ENCODE measurements at places on chromosomes 7 and 10.

DNA sequence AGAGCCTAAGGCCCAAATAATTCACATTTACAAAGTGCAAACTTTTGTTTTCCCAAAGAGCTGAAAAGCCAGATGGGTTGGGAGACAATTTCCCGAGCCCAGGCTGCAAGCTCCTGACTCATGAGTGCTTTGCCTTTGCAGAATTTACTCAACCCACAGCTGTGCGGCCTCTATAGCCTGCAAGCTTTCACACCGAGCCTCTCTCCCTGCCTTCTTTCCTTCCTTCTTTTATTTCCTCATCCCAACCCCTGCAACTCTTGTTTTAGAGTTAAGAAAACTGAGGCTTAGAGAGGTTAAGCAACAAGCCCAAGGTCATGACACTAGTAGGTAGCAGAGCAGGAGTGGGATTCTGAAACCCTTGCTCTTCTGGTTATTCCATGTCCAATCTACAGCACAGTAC is 203.0 kb upstream of the GPR26 start:
- DNase-seq, result no peak

DNA sequence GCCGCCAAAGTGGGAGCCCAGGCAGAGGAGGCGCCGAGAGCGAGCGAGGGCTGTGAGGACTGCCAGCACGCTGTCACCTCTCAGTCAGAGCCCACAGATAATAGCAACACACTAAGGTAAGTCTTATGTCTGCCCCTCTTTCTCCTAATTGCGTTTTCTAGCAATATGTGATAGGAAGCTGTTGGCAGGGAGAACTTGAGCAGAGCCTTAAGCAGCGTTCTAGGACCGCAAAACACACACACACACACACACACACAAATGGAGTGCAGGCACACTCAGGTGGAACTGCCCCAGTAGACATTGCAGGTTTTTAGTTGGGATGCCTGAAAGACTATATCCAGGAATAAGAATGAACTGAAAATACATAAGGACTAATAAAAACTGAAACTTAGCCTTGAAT is 1188.5 kb downstream of the NXPH1 start:
- DNase-seq, result no peak

GRCh38 chr10:17737027-17737965 is 14.7 kb upstream of the TMEM236 start:
- peak; percentile 32 for DNase-seq

GRCh38 chr7:139284252-139284896 is 53.3 kb downstream of the UBN2 start:
- no peak for DNase-seq

- no peak for DNase-seq
These were observed 336.9 kb downstream of the ZNF248 start for GRCh38 chr10:37520488-37520887.

GRCh38 chr7:128988372-128988771 is 50.6 kb downstream of the IRF5 start:
- no peak for DNase-seq

- DNase-seq, result no peak
These were observed 53.6 kb downstream of the RAB11FIP2 start for GRCh38 chr10:117993166-117993565.

DNA sequence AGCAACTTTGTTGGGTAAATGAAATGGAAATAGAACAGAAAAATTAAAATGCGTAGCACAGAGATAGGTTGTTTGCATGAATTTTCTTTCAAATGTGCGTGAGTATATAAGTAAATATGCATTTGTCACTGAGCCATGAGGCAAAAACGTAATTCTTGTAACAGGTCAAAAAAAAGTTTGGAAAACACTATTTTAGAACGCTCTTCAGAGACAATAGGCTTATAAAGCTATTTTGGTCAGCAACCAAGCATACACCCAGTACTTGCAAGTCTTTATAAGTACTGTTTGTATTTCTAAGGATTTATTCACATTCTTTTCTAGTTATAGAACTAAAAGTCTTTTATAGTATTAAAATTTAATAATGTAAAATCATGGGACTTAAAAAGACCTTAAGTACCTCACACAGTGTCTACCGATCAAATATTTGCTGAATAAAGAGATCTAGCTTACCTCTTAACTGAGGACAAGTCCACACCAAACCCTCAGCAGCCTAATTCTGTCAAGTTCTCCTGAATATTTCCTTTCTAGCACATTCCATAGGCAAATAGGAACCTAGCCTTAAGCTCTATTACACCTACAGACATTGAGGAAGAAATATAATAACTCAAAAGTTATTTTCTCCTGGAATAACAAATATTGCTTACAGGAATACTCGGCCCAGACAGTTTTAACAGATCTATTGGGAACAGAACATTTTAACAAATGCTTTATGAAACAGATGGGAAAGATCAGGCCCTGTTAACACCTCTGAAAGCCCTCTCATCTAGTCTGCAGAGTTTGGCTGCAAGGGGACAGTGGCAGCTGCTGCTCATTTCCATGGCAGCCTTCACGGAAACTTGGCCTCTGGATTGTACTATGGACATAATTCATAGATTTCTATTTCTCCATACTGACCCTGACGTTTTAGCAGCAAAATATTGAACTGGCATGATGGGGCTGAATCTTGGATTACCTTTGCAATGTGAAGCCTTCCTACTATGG is 8.8 kb downstream of the CRPPA start:
- DNase-seq, result no peak

GRCh38 chr10:94630017-94630688 is 53.4 kb upstream of the CYP2C18 start:
- DNase-seq, result peak; percentile 10

GRCh38 chr7:103613655-103614642 is 167.9 kb upstream of the SLC26A5 start:
- DNase-seq, result no peak

GRCh38 chr7:33511778-33512177 is 382.4 kb downstream of the BBS9 start:
- no peak for DNase-seq

- DNase-seq, result no peak
These were observed 503.9 kb downstream of the DNAJB9 start for GRCh38 chr7:109073543-109073942.

DNA sequence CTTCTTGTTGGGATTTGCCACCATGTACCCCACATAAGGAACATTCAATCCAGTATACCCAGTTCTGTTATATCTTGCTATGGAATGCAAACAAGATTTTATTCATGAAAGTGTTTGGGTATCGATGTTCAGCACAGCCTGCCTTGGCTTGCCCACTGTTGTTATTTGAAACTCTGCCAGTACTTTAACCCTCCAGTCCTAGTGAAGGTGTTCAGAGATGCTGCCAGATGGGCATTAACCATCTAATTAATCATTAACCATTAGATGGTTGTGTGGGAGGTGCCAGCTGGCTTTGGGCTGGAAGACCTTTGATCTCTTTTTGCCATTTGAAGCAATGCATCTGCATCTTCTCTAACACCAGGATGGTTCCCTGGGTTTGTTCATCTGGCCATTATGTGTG is 363.0 kb downstream of the SH2D4B start:
- DNase-seq, result no peak

- DNase-seq, result no peak
These were observed 132.6 kb downstream of the NRBF2 start for GRCh38 chr10:63265683-63266235.

DNA sequence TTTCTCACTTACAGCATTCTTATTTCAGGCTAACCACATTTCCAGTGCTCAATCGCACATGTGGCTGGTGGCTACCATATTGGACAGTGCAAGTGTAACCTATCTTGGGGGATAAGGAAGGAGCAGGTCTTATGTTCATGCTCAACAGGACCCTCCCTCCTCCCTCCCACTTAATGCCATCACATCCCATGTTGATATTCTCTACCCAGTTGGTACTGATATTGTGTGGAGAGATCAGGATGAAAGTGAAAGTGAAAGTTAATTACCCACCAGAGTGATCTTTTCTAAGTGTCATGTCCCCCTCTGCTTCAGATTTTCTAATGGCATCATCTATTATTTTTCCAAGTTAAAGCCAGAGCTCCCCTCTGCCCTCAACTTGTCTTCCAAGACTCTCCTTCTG is 91.6 kb downstream of the BMPER start:
- no peak for DNase-seq

- DNase-seq, result no peak
These were observed 19.9 kb downstream of the ANKRD22 start for GRCh38 chr10:88831709-88832108.

- no peak for DNase-seq
These were observed 23.3 kb upstream of the ASCC1 start for GRCh38 chr10:72239409-72239808.

GRCh38 chr7:29626730-29627129 is 63.1 kb downstream of the PRR15 start:
- no peak for DNase-seq

- DNase-seq, result no peak
These were observed 1.3 kb downstream of the TMEM168 start for GRCh38 chr7:112788778-112789343.
